Esophagus squamous epithelium (tissue), 5 donors: ENCODE measurements at places on chromosomes 5 and 9. TPM values are rescaled to one million over a fixed set of nuclear protein-coding genes. Genes with fewer than 3 reads are reported as not detected.

ISL1 gene
- total RNA-seq, result not detected

DNA sequence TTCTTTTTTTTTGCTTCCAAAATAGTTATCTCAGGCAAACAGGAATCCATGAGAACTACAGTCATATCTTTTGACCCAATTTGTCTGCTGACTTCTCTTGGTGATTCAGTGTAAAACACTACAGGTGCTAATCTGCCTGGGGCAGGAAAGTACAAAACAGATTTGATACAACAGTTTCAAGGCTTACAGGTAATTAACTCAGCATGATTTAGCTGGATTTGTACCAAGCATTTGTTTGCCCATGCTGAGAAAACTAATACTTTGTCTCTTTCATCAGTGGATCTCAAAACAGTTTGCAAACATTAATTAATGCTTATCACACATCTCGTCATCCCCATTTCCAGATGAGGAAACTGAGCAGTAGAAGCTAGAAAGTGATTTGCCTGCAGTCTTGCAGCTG lies 312.5 kb upstream of the SEMA6A start:
- no peak for DNase-seq

FER gene
- total RNA-seq, result 30.0 TPM

- no peak for DNase-seq
These were observed 17.4 kb upstream of the MRNIP start for GRCh38 chr5:179875741-179876609.

SUSD3 gene
- 5.8 TPM for total RNA-seq

DNA sequence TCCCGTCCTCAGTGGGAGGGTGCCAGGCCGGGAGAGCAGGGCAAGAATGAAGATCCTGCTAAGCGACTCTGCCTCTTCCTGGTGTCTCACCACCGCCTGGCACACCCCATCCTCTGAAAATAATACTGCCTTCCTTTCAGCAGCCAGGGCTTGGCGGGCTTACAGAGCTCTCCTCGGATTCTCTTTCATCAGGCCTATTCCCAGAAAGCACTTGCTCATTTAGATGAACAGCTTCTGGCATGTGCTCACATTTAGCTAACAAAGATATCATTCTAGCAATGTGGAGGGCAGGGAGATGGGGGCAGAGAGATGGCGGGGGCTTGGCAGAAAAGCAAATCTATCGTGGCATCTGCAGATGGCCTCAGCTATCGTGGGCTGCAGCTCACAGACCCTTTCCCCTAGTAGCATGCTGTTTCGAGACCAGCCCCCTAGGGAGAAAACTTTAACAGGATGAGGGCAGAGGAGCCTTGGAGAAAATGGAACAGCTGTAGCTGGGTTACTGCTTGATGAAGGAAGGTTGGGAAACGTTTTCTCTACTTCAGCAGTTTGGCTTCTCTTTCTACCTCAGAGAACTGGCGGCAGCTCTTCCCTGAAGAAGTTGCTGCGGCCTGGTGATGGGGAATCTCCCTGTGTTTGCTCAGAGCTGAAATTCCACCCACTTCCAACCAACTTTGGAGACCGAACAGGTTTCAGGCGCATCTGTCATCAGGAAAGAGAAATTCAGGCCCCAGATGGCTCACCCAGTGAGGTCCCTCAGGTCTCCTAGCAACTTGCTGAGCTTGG lies 102.1 kb downstream of the TMEM174 start:
- DNase-seq, result no peak

GRCh38 chr9:130304643-130305042 lies 39.1 kb downstream of the HMCN2 start:
- DNase-seq, result no peak

DNA sequence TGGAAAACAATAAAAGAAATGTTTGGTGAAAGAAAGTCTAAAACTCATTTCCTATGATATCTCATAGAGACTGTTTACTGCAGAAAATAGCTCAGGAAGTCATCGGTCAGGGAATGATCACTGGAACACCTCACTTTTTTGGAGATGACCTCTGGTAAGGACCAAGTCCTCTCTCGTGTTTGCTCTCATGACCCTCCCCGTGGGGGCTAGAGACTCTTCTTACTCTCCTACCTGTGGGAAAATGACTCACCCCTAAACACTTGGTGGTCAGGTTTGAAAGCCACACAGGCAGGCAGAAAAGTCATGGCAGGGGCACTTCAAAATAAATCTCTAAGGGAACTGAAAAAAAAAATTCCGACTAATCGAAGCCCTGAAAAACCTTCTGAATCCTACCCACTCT lies 48.2 kb downstream of the FAM240B start:
- no peak for DNase-seq

DNA sequence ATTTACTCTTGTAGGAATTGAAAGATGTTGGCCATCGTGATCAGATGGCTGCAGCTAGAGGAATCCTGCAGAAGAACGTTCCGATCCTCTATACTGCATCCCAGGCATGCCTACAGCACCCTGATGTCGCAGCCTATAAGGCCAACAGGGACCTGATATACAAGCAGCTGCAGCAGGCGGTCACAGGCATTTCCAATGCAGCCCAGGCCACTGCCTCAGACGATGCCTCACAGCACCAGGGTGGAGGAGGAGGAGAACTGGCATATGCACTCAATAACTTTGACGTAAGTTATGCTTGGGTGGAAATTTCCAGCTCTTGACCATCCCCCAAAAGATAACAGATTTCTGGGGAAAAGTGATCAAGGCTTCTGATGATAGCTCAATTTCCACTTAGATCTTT lies 50.6 kb downstream of the LRRTM2 start:
- DNase-seq, result no peak

CCDC192 gene
- not detected for total RNA-seq

GRCh38 chr9:137757613-137758029 lies 120.0 kb upstream of the CACNA1B start:
- no peak for DNase-seq

TRIM36 gene
- 0.47 TPM for total RNA-seq

DNA sequence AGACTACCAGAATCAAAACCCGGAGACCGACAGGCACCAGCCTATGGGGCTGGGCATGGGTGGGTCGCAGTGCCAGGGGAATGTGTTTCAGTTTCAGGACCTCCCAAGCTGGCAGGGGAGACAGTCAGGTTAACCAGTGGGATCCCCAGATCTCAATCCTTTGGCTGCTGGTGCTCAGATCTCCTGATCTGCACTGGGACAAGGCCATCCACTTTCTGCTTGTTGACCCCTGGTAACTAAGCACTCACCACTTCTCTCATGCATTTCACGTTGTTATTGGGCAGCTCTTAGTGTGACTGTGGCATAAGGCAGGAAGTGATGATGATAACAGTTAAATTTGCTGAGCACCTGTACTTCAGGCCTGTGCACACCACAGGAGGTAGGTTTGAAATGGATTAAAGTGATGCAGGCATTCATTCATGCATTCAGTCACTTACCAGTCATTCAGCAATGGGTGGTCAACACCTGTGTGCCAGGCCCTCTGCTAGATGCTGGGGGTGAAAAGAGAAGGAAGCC lies 42.1 kb upstream of the STXBP1 start:
- no peak for DNase-seq

TMC1 gene
- 1.1 TPM for total RNA-seq

AHRR gene
- 1.1 TPM for total RNA-seq

SLC25A2 gene
- 2.2 TPM for total RNA-seq

DNA sequence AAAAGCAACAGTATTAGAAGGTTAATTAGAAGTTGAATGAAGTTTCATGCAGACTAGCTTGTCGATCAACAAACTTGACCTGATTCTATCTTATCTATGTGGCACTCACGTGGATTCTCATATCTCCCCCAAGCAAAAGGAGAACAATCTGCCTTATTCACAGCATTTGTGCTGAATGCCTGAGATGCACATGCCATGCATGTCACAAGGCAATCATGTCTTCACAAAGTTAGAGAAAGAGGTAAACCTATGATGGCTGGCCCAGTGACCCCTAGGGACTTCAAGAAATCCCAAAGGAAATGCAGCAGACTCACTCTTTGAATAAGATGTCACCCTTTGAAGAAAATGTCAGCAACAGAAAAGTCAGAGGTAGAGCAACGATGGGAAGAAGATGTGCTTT lies 17.6 kb upstream of the SHOC1 start:
- no peak for DNase-seq

- no peak for DNase-seq
These were observed 69.8 kb downstream of the CNTLN start for GRCh38 chr9:17204611-17205152.

FXN gene
- 5.7 TPM for total RNA-seq

DNA sequence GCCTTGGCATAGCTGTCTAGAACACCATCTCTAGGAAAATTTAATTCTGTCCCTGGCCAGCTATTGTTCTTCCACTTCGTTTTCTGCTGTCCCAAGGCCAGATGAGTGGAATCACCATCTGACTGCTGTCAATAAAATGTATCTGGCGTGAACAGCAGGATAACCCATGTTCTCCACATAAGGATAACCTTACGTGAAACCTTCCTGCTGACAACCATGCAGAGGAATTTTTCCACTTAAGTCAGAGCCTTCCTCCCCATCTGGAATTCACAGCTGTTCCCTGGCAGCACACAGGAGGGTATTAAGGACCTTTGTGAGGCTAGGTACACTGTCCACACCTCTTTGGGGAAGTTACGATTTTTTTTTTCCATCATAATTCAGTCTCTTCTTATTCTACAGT lies 28.6 kb downstream of the RNF44 start:
- DNase-seq, result no peak

DNA sequence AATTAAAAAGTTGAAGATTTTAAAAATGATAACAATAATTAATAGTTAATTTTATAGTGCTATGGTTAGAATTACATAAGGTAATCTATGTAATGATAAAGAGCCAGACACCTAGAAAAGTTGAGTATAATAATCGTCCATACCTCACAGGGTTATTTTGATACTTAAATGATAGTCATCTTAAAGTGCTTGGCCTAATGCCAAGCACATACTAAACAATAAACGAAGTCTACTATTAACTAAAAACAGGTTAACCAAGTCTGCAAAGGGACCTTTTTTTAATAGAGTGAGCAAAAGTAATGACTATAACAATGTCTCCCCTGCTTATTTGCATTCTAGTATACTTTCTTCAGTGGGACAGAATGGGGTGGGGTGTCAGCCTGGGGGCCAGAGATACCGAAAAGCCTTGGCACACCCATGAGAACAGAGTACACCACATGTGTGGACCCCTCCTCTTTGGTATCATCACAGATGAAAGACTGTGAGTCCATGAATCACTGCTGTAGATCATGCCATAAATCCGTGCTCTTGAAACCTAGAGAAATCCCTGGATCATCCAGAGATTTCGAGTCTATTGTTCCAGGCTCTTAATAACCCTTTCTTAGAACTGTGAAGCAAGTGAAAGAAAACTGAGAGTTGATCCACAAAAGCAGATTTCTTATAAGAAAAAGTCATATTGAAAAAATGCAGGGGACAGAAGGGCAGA lies 249.5 kb downstream of the PRELID2 start:
- no peak for DNase-seq

SGCD gene
- total RNA-seq, result 1.0 TPM

DNA sequence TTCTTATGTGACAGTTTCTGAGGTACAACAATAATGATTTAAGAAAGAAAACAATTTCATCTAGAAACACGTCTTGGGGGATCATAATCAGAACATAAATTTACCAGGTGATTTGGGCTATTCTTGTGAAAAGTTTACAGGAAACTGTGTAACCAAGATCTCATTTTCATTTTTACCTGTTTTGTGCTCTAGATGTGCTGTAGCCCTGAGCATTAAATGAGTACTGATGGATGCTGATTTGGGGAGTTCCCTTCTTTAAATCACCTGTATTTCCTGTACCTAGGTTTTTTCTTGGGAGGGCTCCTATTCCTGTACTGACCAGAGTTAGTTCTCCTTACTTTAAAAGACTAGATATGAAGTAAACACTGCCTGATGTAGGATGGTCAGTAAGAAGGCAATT lies 12.7 kb downstream of the MATR3 start:
- no peak for DNase-seq

OLFML2A gene
- 21.7 TPM for total RNA-seq

DNA sequence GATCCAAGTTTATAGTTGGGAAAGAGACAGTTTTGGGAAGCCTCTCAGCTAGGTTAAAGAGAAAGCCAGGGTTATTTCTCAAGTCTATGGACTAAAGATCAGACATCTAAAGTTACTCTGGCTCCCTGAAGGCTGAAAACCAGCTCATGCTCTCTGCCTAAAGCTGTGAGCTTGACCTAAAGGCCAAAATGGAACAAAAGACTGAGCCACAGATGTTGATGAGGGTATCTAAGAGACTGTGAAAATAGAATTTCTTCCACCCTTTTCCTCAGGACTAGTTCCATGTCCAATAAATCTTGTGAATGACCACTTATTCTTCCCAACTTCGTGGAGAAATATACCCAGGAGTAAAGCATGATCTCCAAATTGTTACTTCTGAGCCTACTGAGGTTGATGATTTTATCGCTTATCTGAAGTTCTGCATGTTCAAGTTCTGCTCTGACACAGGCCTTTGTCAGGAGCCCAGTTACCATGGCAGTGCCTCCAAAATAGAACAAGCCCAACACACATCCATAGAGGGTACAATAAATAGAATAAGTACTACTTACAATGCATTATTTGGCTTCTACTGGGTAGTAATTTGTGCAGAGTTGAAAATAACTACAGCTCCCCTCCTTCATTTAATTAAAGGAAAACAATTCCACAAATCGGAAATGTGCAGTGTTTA lies 373.6 kb downstream of the NTRK2 start:
- no peak for DNase-seq

SPATA31C2 gene
- not detected for total RNA-seq

- DNase-seq, result no peak
These were observed at the start of gene PLPPR1 for GRCh38 chr9:101028346-101029314. TSS of gene PLPPR1 (plus strand) at chr9:101028727.

GRCh38 chr5:112776301-112776856 lies 38.7 kb downstream of the APC start:
- DNase-seq, result no peak

MOB3B gene
- 6.3 TPM for total RNA-seq

GRCh38 chr5:105754056-105754455 lies 1916.7 kb downstream of the EFNA5 start:
- no peak for DNase-seq

FAXDC2 gene
- total RNA-seq, result 12.2 TPM

PNPLA7 gene
- 0.79 TPM for total RNA-seq

DNA sequence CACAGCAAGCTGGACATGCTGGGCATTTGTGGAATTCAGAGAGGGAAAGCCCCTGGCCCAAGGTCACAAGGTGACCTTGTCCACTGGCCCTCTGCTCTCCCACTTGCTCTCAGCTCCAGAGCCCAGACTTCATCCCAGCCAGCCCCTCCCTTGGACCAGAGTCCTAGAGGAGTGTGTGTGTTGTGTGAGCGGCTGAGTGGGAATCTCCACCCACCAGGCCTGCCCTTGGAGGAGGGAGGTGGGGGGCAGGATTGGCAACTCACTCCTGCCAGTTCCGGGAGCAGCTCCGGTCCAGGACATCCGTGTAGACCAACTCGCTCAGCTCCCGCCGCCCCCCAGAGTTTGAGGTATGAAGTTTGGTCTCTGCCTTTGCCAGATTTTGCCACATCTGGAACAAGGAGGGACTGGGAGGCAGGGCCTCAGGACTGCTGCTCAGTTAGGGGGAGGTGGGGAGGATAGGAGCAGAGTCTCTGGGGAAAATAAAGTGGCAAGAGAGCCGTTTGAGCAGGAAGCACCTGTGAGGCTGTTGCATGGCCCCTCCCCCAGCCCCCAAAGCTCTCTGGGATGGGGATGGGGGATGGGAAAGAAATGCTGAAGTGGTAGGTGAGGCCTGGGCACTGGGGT lies 1.4 kb downstream of the MZB1 start:
- no peak for DNase-seq

GRCh38 chr9:77177894-77178794 lies 810 bp downstream of the VPS13A start:
- no peak for DNase-seq

C9orf153 gene
- not detected for total RNA-seq
